T-helper 2 cell treated with Interferon-gamma antibody and Interleukin-4, amounts not matched to agents 5 μg/mL and 100 μg/mL, for 36 hours (primary cell): ENCODE measurements at places on chromosomes 12 and 14.

DNA sequence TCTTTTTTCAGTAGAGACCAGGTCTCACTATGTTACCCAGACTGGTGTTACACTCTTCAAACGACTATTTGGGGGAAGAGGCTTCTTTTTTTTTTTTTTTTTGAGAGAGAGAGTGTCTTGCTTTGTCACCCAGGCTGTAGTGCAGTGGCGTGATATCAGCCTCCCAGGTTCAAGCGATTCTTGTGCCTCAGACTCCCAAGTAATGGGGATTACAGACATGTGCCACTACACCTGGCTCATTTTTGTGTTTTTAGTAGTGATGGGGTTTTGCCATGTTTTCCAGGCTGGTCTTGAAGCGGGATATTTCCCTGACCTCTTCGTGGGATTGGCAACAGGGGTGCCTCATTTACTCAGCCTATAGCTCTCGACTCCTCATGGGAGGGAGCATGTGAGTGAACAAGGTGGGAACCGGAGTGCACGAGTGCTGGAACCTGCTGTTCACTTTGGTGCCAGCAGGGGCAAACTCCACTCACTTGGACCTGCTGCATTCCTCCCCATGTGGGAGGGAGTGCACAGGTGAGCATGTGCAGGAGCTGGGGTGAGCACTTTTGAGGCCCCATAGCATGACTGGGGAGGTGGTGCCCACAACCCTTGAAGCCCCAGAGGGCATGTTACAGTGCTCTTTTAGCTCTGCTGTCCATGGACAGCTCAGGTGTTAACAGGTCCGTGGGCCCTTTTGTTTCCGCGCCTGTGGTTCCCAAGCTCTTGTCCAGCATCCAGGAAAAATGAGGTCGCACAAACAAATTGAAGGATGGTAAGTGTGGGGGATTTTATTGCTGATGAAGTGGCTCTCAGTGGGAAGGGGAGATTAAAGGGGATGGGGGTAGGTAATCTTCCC, 79.1 kb upstream of the HECTD1 start:
- DNase-seq = no peak

GRCh38 chr12:75738486-75738885, 227.1 kb upstream of the KRR1 start:
- DNase-seq = peak; percentile 55

- DNase-seq = no peak
Measured at GRCh38 chr12:108442067-108442466, 73.0 kb upstream of the FICD start.

DNA sequence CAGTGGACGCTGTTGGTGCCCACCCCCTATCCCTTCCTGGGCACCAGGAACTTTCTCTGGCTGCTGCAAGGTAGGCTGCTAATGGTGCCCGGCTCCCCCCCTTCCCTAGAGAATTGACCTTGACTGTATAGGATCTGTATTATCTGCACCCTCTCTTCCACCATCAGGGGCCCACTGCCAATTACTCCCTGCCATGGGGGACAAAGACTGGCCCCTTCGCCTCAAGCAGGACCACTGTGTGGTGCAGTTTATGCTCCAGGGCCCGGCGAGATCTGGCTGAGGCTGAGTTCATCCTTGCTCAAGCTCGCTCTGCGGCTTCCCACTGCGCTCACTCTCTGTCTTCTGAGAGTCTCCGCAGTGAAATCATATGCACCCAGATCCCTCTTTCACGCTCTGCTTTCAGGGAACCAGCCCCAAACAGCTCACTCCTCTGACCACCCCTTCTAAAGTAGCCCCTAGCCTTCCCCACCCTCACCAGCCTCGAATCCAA, 95.2 kb downstream of the LGMN start:
- DNase-seq = no peak
